ENCODE measurements at places on chromosomes 1 and 21.
A peak's percentile ranks its signal among the peaks of the same experiment; 100 is the strongest.

DNA sequence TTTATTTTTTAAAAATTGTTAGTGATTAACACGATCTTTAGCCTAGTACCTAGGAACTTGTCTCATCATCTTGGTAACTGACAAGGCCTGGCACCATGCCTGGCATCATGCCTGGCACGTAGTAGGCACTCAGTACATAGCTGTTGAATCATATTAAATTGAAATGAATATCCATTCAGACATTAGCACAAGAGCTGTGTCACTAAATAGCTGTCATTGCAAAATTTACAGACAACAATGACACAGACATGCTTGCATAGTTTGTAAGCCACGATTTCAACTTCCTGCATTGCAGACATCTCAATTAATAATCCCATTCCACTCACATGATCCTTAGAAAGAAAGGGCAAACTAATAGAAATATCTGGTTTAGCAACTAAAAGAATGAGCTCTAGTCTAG is 15.4 kb upstream of the PHACTR4 start:
- no peak for DNase-seq

- no peak for DNase-seq
Measured at GRCh38 chr21:46564391-46564790, 40.5 kb downstream of the S100B start.

- DNase-seq, result no peak
Measured at GRCh38 chr21:34545079-34545884, 33.3 kb upstream of the KCNE1 start.

GRCh38 chr1:212752252-212752933 is 39.2 kb downstream of the NSL1 start:
- no peak for DNase-seq

- no peak for DNase-seq
Measured at GRCh38 chr1:92992877-92993276, 31.6 kb upstream of the DIPK1A start.

DNA sequence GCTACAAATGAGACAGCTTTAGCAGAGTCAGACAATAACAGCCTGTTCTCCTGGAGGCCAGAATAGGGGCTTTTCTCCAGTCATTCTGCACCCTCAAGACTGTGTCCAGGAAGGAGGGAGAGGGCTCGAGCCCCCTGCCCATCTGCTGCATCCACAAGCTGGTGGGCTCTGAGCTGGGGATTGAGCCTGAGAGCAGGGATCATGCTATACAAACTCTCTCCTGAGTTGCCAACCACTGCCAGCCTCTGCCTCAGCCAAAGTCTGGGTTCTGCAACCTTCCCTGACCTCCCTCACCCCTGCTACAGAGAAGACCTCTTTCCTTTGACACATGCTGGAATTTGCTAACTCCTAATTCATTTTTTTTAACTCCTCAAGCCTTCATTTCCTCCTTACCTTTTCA is 14.8 kb upstream of the PPM1J start:
- no peak for DNase-seq

DNA sequence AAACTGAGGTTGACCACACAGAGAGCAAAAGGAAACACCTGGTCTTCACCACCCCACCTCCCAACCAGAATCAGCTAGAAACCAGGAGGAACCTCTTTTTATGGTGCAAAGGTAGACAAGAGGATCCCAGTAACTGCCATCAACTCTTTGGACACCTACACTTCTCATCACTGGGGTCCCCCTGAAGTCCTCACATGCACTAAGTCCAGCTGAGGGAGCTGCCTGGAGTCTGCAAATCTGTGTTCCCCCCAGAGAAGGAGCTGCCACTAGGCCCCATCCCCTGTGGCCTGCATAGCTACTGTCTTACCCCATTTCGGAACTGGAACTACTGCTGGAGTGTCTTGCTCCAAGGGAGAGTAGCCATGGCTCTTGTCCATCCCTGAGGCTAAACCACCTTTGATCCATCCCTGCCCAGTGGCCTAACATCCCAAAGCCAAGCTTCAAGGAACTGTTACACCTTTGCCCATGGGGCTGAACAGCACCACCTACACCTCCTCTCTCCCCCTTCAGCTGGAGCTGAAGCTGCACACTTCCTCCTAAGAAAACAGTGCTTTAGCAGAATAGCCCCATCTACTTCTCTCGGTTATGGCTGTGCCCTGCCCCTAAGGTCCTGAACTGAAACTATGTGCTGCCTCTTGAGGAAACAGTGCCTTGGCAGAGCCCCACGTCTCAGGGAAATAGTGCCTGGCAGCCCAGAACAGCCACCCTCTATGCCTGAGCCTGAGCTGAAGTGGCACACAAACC is 85.4 kb upstream of the CD53 start:
- DNase-seq, result peak; percentile 63

DNA sequence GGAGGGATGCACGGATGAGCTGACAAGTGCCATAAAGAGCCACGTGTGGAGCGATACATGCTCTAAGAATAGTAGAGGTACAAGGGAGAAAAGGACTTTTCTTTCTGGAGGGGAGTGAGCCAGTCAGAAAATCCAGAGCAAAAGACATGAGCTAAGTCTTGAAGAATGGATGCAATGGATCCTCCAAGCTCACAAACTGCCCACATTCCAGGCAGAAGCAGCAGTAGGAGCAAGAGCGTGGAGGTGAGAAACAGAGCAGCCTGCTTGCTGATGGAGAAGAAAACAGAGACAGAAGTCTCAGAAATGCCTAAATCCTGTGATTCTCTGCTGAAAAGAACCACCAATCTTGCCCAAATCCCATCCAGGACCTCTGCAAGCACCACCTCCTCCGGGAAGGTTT is 78.2 kb upstream of the RALGPS2 start:
- DNase-seq, result no peak

GRCh38 chr1:145827966-145828365 is 4.0 kb downstream of the POLR3C start:
- no peak for DNase-seq

DNA sequence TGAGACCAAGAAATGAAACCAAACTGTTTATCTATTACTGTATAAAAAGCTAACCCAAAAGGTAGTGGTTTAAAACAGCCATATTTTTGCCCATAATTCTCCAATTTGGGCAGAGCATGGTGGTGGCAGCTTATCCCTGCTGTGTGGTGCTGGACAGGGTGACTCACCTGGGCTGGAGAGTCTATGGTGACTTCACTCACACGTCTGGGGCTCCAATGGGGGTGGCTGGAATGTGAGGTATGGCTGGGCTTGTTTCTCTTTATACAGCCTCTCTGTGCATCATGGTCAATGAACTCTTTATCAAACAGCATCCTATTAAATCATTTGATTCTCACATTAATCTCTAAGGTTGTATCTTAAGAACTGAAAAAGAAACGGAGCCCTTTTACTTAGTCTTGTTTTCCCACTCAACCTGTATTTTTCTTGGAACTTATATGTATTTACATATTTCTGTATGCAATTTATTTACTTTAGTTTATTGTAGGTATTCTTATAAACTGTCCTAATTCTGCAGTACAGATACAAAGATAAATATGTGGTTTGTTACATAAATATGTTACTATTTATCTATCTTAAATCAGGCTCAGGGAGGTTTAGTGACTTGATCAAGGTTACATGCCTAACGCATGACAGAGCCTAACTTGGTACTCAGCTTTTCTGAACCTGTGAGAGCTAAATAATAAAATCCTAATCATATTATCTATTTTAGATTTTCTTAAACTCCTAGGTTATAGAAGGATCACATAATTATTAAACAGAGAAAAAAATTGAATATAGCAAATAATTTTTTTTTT is 37.5 kb upstream of the WLS start:
- no peak for DNase-seq

DNA sequence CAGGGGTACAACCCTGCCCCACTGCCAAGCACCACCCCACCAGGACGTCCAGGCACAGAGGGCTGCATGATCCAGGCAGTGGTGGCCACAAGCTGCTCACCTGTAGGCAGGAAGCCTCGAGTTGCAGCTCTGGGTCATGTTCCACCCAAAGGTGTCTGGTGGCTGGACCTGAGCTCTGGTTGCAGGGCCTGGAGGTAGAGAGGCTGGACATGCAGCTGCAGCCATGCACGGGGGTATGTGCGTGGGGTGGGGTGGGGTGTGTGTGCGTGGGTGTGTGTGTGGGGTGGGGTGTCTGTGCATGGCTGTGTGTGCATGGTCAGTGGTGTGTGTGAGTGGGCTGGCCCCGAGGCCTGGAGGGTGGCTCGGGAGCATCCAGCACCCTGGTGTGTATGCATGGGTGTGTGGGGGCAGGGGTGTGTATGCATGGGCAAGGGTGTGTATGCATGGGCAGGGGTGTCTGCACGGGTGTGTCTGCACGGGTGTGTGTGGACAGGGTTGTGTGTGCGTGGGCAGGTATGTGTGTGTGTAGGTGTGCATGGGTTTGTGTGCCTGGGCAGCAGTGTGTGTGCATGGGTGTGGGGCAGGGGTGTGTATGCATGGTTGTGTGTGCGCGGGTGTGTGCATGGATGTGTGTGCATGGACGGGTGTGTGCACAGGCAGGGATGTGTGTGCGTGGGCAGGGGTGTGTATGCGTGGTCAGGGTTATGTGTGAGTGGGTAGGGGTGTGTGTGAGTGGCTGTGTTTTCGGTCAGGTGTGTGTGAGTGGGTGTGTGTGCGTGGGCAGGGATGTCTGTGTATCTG is 15.6 kb downstream of the ARHGEF16 start:
- DNase-seq, result no peak

DNA sequence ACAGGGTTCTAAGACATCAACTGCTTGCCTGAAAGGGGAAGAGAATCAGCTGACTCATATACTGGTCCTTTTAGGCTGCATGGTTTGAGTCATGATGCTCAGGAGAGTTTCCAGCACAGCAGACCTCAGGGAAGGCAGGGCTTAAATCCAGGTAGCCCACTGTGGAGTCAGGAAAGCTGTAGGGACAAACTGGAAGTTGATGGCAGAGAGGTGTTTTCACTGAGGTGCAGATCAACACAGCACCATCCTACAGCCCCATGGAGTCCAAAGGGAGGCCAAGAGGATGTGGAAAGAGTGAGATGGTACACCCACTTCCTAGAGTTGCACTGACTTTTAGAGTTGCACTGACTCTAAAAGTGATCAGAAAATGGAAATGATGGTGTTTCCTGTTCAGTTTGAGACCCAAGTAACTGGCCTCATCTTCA is 252.4 kb upstream of the DUSP10 start:
- DNase-seq, result no peak

- DNase-seq, result no peak
Measured at GRCh38 chr1:59670662-59671061, 144.1 kb upstream of the HOOK1 start.

GRCh38 chr1:161039546-161039945 is 782 bp upstream of the TSTD1 start:
- DNase-seq, result no peak

GRCh38 chr1:41578712-41579335 is 94.3 kb upstream of the EDN2 start:
- DNase-seq, result no peak

DNA sequence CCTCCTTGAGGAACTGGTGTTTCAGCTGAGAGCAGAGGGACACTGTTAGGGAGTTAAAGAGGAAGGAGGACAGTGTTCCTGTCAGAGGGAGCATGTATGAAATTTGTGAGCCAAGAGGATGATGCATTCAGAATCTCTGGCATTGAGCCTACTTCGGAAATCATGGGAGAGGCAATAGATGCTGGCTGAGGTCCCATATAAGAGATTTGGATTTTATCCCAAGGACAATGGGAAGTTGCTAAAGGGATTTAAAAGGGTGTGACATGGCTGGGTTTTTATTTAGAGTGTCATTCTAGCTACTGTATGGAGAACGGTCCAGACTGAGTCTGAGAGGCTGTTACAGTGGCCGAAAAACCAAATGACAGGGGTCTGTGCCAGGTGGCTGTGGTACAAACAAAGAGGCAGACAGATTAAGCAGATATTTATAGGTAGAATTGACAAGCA is 403.2 kb upstream of the B3GALT2 start:
- no peak for DNase-seq

DNA sequence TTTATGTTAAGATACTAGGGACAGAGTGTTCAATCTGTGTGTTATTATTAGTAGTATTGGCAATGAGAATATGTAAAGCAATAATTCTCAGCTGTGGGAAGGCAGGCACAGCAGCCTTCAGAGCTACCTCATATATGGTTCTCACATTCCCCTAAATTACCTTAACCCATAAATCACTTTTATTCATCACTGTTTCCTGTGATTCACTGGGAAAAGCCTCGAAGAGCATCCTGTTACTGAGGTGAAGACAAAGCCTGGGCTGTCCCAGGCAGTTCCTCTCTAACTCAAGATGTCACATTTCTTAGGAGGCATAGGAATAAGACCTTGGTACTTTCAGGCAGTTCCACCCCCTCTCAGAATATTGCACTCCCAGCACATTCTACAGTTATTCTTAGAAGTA is 965.7 kb downstream of the NCAM2 start:
- no peak for DNase-seq

- DNase-seq, result no peak
Measured at GRCh38 chr1:164559342-164560051, 513 bp downstream of the PBX1 start.

- DNase-seq, result no peak
Measured at GRCh38 chr1:226979115-226979516, 39.0 kb downstream of the COQ8A start.

- no peak for DNase-seq
Measured at GRCh38 chr1:105210747-105211146, 1461.0 kb downstream of the AMY1C start.

GRCh38 chr1:201113451-201114244 is 1.4 kb upstream of the CACNA1S start:
- no peak for DNase-seq

All from CD4-positive, alpha-beta T cell treated with Interleukin-10 for 1 hour (primary cell).